ENCODE measurements at places on chromosomes 5 and 9.

DNA sequence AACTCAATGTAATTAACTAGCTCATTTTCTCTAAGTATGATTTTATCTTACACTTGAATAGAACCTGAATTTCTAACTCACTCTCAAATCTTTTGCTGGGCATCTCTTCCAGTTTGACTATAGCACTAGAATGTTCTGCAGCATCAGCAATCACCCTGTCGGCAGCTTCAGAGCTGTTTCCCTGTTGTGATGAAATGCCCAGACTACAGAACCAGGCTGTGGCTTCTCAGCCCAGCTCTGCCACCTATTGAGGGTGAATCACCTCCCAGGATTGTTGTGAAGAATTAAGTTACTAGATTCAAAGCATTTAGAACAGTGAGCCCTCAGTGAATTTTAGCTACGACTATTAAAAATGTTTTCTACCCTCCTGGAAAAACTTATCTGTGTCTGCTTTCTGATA, 90.4 kb upstream of the ANKRD55 start:
- peak; percentile 40 for DNase-seq

DNA sequence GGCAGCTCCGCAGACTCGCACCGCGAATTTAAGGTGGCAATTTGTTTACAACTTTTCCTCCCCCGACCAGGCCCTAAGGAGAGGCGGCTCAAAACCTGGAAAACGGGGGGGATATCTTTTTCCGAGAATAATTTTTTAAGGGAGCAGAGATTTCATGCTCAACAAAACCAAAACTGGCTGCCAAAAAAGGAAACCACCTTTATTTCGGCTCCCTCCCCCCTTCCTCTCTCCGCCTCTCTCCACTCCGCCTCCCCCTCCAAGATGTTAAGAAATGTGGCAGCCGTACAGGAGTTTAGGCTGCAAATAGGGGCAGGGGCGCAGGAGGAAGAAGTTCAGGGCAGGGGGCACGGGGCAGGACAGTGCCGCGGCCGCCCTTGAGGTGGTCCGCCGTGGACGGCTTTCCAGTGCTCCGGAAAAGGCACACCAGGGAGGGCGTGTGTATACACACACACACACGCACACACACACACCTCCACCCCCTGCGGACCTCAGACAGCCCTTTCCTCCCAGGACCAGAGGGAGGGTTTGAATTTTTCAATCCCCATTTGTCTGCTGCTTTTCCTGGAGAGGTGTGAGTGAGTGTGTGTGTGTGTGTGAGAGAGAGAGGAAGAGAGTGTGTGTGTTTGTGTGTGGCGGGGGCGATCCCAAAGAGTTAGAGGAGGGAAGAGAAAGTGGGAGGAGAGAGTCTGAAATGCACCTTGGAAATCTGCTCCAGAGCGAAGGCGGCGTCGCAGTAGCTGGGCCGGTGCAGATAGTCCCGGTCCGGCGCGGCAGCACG, 9.1 kb downstream of the PTCH1 start:
- peak; percentile 51 for DNase-seq

DNA sequence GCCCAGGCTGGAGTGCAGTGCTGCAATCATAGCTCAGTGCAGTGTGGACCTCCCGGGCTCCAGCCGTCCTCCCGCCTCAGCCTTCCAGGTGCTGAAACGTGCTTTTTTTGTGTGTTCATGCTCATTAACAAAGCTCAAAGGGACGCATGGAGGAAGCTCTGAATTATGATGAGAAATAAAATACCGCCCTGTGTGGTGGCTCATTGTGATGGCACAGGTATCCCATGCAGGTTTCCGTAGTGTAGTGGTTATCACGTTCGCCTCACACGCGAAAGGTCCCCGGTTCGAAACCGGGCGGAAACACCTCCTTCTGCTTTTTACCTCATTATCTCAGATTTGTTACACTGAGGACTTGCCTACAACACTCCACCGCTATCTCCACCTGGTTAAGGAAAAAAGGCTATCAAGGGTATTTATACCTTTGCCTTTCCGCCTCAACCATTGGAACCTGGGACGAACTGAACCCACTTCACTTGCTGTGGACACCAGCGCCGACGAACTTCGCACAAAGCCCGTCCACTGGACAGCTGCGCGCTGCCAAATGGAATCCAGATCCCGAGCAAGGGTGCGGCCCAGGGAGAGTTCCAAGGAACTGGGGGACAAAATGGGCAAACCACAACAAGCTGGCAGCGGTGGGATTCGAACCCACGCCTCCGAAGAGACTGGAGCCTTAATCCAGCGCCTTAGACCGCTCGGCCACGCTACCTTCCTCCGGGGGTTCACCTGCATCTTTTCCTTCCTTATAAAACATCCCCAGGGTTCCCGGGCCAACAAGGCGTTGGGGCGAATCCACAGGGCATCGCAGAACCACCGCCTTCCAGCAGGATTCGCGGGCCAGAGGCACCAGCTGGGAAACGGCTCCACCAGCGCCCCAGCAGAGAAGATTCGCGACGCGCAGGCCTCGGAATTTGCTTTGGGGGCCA, 26.3 kb downstream of the OR2V2 start:
- DNase-seq: peak; percentile 93

DNA sequence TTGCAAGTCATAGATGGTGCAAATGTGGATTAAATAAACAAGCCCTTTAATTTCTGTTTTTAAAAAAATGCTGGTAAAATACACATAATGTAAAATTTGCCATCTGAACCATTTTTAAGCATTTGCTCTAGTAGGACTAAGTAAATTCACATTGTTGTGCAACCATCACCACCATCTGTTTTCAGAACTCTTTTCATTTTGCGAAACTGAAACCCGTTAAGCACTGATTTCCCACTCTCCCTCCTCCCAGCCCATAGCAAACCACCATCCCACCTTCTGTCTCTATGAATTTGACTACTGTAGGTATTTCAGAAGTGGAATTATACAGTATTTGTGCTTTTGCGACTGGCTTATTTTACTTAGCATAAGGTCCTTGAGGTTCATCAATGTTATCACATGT, 103.3 kb upstream of the CNTLN start:
- DNase-seq: no peak

GRCh38 chr5:122154910-122155309, 25.6 kb downstream of the ZNF474 start:
- DNase-seq: peak; percentile 72

GRCh38 chr5:147674411-147674810, 108.1 kb downstream of the JAKMIP2 start:
- no peak for DNase-seq

DNA sequence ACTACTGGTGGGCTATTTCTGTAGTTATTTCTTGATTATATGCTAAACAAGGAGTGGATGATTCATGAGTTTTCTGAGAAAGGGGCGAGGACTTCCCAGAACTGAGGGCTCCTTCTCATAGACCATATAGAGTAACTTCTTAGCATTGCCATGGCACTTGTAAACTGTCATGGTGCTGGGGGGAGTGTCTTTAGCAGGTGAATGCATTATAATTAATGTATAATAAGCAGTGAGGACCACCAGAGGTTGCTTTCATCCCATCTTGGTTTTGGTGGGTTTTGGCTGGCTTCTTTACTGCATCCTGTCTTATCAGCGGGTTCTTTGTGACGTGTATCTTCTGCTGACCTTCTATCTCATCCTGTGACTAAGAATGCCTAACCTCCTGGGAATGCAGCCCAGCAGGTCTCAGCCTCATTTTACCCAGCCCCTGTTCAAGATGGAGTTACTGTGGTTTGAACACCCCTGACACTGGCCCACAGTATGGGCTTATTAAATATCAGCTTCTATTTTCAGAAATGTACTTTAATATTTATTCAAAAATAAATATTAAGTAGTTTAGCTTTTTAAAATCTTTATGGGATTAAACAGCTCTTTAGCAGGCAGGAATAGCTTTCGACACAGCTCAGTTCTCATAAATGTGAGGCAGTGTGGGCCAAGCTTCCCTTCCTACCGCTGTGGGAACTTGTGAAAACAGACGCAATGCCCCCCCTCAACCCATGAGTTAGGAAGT, 44.4 kb downstream of the GALNT12 start:
- DNase-seq: no peak

DNA sequence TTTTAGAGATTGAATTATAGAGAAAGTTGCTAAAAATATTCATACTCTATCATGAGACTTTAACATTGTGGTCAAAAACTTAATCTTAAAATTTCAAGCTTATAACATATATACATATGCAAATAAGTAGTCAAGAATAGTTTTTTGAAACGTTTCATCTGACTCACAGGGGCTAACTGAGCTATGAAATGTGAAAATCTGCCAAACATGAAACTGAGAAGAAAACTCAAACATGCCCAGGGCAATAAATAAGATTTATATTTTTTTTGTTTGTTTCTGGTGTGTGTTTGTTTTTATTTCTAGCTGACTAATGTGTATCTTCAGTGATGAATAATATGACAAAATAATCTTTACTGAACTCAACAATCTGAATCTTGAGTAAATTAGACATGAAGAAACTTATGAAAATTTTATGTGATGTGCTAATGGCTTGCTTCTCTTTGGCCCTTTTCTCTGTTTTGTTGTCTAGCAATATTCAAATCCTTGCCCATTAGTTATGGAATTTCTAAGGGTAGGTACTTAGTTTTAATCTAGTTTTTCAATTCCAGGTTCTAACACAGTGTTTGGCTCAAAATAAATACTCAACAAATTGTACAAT, 99.9 kb downstream of the FAM174A start:
- DNase-seq: no peak

GRCh38 chr5:135457424-135458071, 5.4 kb upstream of the TIFAB start:
- peak; percentile 61 for DNase-seq

DNA sequence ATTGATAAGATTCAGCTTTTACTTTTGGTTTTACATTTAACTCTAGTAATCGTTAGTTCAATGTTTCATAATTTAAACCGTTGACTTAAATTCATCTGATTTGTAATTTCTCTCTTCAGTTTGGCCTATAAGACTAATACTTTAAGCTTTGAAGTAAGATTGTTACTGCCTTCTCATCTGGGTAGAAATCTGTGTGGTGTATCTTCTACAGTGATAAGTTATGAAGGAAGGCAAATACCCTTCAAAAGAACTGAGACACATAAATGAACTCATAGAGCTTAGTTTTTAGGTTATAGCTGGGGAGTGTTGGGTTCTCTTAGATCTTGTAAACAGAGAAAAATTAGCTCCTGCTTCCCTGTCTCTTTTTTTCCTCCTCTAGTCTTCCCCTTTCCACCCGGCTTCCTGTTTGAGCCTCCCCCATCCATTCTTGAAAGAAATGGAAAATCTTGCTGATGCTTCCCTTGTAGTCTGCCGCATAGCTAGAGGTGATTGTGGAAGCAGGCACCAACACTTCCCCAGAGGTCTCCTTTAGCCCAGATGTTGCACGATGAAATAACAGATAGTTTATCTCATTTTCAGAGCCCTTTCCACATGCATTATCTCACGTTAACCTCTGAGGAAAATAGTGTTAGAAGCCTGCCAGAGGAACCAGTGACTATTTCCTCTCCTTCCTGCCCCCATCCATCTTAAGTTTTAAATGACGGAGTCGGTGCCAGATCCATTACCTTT, 2.0 kb upstream of the F2RL2 start:
- DNase-seq: no peak

- no peak for DNase-seq
These were observed 20.8 kb downstream of the MEGF10 start for GRCh38 chr5:127311349-127311748.

GRCh38 chr5:86881493-86882090, 263.9 kb downstream of the COX7C start:
- no peak for DNase-seq

- no peak for DNase-seq
These were observed 24.4 kb upstream of the GRAMD2B start for GRCh38 chr5:126398791-126399190.

DNA sequence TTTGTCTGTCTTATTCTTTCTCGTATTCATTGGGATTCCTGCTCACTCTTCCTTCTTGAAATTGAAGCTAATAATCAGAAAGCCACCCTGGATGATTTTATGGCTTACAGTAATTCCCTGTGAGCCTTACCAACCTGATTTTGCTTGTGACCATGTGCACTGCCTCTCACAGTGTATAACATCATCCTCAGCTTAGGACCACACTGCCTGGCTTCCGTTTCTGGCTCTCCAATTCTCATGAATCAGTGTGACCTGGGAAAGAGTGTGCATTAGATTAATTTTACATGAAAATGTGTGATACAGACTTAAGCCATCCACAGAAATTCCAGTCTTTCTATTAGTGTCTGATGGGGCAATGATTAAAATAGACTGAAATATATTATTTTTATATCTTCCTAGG, 126.8 kb upstream of the DMRT1 start:
- DNase-seq: no peak

- DNase-seq: no peak
These were observed 17.3 kb upstream of the LTC4S start for GRCh38 chr5:179776411-179776938.

DNA sequence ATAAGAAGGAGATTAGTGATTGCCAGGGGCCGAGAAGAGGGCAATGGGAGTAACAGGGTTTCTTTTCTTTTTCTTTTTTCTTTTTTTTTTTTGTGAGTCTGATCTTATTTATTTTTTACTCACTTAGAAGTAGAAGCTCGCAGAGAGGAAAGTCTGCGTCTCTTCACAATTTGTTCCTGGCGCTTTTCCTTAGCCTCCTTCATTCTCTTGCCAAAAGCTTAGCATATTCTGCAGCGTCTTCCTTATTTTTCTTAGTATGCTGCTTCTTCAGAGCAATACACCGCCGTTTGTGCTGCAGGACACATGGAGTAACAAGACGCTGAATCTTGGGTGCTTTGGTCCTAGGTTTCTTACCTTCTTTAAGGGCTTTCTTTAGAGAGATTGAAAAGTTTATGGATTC, 30.3 kb upstream of the DENND4C start:
- DNase-seq: no peak

- no peak for DNase-seq
These were observed 26.9 kb downstream of the COL15A1 start for GRCh38 chr9:98970532-98971041.

DNA sequence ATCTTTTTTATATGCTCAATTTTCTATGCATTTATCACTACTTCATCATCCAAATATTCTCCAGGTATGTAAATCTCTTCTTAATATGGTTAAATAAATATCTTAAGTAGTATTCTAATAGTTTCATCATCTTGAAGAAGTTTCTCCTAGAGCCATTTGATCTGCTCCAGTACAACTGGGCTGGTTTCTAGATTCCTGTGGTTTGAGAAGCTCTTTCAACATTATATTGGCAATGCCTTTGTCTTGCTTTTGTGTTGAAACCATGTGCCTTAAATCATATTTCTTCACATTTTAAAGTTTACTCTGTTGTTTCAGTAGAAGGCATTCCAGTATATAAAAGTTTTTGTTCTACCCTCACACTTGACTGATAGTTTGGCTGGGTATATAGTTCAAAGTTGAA, 27.6 kb downstream of the MBLAC2 start:
- DNase-seq: no peak

GRCh38 chr5:33834334-33834733, 57.5 kb downstream of the ADAMTS12 start:
- DNase-seq: no peak

DNA sequence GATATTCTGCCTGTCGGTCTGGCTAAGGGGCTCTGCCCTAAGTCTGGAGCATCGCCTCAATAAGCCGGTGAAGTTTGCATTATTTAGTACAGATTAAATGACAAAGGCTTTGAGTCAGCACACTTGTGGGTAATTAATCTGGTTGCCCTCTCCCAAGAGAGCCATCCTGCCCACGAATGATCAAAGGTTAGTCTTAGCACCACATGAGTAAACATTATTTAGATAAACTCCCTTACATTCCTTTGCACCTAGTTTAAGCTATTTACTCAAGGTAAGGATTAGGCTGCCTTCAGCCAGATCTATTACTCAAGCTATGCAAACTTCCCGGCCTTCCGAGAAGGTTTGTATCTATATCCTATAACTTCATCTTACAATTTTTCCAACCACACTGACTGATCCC, 572.1 kb downstream of the CHSY3 start:
- DNase-seq: no peak
